NCI-H1417 (cell line): ENCODE measurements at places on chromosomes 7 and 10.

DNA sequence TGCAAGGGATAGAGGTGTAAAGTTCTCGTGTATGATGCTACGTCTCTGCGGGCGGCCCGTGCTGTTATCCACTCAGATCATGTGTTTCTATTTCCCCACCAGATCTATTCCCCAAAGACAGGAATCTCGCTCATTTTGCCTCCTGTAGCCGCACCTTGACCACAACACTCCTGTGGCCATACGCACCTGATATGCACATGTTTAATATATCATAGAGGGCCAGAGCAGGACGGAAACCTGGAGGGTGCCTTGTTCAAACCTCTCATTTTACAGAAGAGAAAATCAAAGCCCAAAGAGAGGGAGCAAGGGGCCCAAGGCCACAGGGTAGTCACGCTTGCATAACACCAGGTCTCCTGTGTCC, 37.6 kb downstream of the STRA8 start:
- no peak for DNase-seq

- DNase-seq, result no peak
Observed at GRCh38 chr10:132910901-132911785, 31.2 kb downstream of the CFAP46 start.

DNA sequence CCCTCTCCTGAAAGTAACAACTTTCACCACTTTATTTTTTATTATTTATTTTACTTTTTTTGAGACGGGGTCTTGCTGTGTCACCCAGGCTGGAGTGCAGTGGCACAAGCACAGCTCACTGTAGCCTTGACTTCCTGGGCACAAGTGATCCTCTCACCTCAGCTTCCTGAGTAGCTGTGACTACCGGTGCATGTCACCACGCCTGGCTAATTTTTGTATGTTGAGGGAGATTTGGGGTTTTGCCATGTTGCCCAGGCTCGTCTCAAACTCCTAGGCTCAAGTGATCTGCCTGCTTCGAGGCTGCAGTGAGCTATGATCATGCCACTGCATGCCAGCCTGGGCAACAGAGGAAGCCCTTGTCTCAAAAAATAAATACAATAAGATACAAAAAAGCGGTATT, 14.9 kb upstream of the SLIT1 start:
- DNase-seq, result no peak

- no peak for DNase-seq
Observed at GRCh38 chr7:42285383-42285824, 48.4 kb upstream of the GLI3 start.

DNA sequence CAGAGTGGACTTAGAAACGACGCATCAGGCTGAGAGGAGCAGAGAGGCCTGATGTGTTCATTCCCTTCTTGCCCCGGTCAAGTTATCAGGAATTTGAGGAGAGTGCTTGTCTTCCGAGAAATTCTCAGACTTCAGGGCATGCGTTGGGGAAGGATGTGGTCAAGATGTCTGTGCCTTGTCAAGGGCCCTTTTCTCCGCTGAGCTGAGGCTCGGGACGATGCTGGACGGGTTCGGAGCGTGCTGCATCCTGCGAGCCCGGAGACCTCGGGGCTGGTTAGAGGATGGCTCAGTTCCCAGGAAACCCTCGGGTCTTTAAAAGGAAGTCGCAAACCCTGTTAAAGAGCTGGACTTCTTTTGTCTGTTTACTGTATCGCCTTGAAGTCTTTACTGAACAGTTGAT, 325.4 kb downstream of the ADARB2 start:
- DNase-seq, result no peak

- no peak for DNase-seq
Observed at GRCh38 chr10:60711496-60711895, 66.8 kb upstream of the CDK1 start.
